ENCODE measurements at places on chromosomes 5 and 9. TPM values are rescaled to one million over a fixed set of nuclear protein-coding genes. Genes with fewer than 3 reads are reported as not detected.

The C5 gene
- 0.64 TPM for total RNA-seq

DNA sequence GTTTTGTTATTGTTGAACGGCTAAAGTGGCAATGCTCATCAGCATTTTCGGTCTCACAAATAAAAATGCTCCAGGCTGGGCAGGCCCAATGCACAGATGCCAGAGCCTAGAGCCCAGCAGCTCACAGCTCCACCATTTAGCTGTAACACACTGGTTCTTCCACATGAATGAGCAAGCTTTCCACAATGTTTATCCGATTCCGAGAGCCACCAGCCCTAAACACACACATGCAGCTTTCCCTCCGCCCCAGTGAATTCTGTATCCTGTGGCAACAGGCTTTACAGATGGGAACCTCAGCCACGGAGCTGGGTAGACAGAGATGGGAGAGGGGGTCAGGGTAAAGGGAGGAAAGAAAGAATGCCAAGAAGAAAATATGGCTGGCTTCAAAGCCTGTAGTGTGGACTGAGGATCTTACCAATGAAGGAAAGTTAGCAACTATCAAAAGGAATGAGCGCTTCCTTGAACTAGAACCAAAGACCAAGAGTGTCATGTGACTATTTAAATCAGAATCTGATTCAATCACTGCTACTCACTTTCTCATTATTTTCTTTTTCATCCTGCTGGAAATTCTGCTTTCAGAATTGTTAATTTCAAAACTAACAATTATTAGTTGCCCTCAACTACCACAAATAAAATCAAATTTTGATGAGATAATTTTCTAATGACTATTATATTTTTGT, 77.1 kb downstream of the MRPS27 start:
- DNase-seq, result no peak

DNA sequence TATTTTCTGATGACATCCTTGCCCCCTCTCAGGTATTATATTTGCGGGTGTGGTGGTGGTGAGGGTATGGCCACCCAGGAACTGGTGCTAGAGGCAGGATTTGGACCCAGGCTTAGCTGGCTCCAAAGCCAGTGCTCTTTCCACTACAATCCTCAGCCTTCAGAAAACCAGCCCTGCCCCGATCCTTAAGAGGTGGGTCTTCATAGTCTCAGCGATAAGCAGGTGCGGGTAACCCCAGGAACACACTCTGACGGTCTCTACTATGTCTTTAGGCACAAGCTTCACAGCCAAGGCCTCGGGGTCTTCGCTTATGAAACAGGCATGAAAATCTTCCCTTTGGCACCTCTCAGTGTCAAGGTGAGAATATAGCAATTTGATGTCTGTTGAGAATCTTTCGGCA, 169.3 kb downstream of the FGF18 start:
- DNase-seq, result no peak

The NEURL1B gene
- total RNA-seq, result 4.7 TPM

GRCh38 chr5:55226934-55227663, at the start of gene MCIDAS:
TSS of gene MCIDAS (minus strand) at chr5:55227315. CDS start at chr5:55227138, 177 bp downstream.
- peak; percentile 48 for DNase-seq

The ANKRD18B gene
- total RNA-seq, result 6.0 TPM

The UBE2QL1 gene
- not detected for total RNA-seq

- DNase-seq, result no peak
Observed at GRCh38 chr9:94212531-94212930, 46.6 kb upstream of the ZNF169 start.

The NUP155 gene
- 24.0 TPM for total RNA-seq

DNA sequence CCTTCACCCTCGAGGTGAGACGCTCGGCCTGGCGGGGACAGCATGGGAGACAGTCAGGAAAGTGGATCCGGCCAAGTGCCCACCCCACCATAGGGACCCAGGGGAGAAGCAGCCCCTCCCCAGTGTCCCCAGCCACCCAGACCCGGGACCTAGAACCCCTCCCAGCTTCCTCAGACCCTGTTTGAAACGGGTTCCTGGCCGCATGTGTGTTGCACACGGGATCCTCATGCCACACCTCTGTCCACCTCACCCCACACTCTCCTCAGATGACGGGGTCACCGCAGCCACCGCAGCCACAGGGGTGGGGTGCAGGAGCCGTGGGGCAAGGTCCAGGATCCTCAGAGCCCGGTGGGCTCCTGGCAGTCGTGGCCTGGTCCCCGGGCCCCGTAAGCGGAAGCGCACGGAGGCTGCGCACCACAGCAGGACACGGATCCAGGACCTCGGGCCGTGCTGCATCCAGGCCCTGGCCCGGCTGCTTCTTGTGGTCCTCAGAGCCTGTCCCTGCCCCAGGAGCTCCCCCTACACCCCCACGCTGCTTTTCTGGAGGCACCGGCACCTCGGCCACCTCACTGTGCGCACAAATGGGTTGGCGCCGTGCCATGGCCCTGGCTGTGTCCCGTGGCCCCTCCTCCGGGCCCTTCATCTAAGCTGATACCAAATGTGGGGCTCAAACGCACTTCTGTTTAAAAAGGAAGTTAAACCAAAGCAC, 15.3 kb downstream of the TERT start:
- no peak for DNase-seq

GRCh38 chr9:95481000-95481399, 35.8 kb downstream of the PTCH1 start:
- DNase-seq, result no peak

- no peak for DNase-seq
Observed at GRCh38 chr5:50763846-50764245, 97.4 kb downstream of the PARP8 start.

The SPATA31D3 gene
- not detected for total RNA-seq

DNA sequence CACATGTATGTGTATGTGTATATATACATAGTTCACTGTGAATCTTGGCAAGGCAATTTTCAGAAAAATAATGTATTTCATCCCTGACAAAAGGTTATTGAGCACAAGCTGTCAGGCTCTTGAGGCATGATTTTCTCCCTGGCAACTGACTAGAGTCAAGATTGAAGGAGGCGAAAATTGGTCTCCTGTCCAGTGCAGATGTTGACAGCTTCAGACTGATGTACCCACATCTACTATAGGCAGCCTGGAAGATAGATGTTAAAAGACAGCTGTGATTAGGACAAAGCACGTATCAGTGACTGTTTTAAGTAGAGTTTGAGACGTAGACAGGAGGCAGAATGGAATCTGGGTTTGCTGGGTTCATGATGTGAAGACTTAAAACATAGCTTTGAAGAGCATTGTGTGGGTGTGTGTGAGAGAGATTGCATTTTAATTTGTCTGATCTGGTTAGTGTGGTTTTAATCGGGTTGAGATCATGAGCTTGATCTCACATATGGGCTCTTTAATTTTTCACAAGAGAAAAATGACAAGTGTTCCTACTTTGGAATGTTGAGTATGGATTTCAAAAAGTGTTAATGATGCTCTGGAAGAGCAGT, 39.1 kb downstream of the CTNNA1 start:
- no peak for DNase-seq

The FREM1 gene
- not detected for total RNA-seq

DNA sequence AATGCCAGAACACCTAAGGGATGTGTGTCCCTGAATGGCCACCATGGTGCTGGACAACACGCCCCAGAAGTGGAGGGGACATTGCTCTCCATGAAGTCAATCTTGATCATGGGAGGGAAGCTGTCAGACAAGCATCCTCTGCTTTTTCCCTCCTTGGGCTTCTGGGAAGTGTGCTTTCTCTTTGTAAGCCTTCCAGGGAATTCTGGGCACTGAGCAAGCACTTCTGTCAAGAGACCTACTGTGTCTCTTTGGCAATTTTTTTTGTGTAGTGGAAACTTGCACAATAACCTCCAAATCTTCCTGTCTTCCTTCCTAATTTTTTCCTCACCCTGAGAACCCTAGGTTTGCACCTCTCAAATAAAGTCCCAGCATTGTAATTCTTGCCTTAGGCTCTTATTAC, 132.0 kb downstream of the SEC61B start:
- no peak for DNase-seq

The GPSM1 gene
- 13.4 TPM for total RNA-seq

GRCh38 chr5:58794875-58795274, 212.0 kb downstream of the RAB3C start:
- DNase-seq, result no peak

The C5orf58 gene
- total RNA-seq, result not detected

The FGF1 gene
- total RNA-seq, result 0.38 TPM

- peak; percentile 18 for DNase-seq
Observed at GRCh38 chr5:95393279-95393678, 2.1 kb downstream of the FAM81B start.

- no peak for DNase-seq
Observed at GRCh38 chr9:71911908-71912335, 483 bp downstream of the C9orf85 start.

The DOCK8 gene
- 0.26 TPM for total RNA-seq

- DNase-seq, result peak; percentile 93
Observed at GRCh38 chr5:87151547-87151946, 116.1 kb upstream of the RASA1 start.

The PDE6A gene
- total RNA-seq, result not detected

DNA sequence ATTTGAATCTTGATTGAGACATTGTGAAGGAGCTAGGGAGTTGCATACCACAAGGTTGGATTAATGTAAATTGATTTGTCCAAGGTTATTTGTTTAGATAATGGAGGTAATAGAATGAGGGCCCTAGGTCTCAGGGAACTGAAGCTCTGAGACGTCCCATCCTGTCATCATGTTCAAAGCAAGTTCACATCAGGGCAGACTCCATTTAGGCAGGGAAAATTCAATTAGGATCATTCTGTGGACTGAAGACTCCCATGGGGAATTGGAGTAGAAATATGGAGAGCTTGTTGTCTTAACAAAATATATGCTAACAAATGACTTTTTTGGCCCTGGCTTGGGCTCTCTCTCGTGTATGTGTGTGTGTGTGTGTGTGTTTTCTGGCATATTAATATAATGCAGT, 722.0 kb upstream of the ADAMTS16 start:
- DNase-seq, result no peak

The NUTM2F gene
- not detected for total RNA-seq

The INSYN2B gene
- not detected for total RNA-seq

DNA sequence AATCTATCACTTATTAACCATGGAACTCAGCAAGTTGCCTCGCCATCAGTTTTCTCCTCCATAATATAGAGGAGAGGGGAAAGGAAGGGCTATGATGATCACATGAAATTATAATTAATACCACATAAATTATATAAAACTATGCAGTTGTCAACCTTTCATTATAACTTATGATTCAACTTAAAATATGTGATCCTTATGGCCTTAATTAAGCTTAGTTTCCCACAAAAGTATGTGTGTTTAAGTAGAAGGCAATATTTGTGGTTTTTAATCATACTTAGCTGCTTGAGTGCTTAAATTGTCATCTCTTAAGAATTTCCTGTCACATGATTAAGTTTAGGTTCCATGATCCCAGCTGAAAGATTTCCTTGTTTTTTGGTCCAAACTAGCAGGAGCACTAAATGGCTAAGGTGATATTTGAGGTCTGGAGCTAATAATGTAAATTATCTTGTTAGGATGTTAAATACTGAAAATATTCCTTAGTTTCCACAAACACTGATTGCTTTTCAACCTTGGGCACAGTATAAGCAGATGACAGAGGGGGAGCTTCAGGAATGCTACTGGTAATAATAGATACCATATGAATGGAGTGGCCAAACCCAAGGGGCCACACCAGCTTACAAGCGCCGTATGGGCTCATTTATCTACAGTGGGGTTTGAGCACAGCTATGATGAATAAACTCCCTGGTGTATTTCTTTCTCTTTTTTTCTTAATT, 26.4 kb upstream of the F2R start:
- peak; percentile 93 for DNase-seq

DNA sequence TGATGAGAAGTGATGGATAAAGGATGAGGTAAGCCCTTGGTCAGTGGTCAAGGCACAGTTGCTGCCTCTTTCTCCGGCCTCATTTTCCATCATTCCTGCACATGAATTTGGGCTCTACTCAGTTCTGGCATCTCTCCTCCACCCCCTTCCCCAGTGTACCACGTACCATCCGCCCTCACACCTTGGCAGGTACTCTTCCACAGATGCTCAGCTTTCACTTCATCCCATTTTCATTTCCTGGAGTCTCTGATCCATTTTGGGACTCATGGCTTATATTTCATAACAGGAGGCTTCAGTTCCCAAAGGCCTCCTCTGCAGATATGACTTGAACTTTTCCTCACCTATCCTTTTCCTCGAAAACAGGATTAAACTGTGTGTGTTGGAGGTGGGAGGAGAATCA, 326.7 kb downstream of the ASTN2 start:
- DNase-seq, result no peak

The IL5 gene
- not detected for total RNA-seq

- no peak for DNase-seq
Observed at GRCh38 chr5:179610109-179610902, 13.2 kb downstream of the HNRNPH1 start.

The DNAJC18 gene
- total RNA-seq, result 1.6 TPM

The VCAN gene
- 7.8 TPM for total RNA-seq

DNA sequence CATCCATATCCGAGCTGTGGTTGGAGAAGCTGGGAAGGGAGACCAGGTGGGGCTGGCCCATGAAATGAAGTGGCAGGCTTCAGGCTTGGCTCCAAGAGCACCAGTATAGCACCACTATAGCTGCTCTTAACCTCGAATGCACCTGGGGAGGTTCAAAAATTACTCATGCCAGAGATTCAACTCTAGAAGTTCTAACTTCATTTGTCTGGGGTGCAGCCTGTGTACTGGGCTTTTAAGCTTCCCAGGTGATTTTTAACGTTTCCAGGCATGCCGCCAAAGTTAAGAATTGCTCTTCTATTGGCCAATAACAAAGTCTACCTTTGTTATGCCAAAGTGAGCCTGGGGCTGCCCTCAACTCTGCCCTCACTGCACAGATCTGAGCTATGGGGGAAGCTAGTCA, 458 bp downstream of the PRSS3 start:
- DNase-seq, result no peak

GRCh38 chr5:76942581-76942980, 10.3 kb upstream of the CRHBP start:
- DNase-seq, result peak; percentile 32

Data from bronchial epithelial cell (primary cell).